ENCODE measurements at places on chromosomes 6 and 20.
A peak's percentile ranks its signal among the peaks of the same experiment; 100 is the strongest.

GRCh38 chr6:49646130-49646824, 9.6 kb upstream of the RHAG start:
- DNase-seq: no peak

- DNase-seq: no peak
These were observed 295.6 kb downstream of the GRIK2 start for GRCh38 chr6:101689156-101689555.

DNA sequence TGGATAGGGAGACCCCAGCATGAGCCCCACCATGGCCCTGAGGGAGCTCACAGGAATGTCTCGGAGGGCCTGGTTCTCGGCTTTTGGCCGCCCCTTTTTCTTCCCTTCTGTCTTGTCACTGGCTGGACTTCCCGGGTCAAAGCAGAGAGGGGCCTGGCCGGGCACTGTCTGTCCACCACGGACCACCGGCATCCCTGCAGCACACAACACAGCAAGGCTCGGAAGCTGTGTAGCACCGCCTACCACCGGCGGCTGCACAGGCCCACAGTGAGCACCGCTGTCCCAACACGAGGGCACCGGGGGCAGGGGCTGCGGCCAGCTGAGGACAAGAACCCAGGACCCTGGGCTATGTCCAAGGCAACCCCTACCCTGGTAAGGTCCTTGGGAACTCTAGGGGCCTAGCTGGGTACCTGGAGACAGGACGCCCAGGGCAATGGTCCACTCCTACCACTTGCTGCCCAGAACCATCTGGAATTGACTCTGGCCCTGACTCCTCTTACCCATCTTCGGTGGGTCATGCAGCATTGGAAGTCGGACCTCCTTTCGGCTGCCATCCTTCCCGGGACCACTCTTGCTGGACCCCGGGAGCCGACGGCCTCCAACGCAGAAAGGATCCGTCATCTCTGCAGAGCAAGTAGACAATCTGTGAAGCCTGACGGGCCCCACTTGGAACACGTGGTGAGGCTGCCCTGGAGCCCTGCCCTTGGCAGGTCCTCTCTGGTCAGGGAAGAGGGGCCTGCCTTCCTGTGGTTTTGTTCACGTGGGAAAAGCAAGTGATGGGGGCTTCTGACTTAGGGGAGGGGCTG, 2.2 kb downstream of the ZNF512B start:
- no peak for DNase-seq

GRCh38 chr20:34536798-34537394, 20.7 kb downstream of the DYNLRB1 start:
- peak; percentile 39 for DNase-seq

DNA sequence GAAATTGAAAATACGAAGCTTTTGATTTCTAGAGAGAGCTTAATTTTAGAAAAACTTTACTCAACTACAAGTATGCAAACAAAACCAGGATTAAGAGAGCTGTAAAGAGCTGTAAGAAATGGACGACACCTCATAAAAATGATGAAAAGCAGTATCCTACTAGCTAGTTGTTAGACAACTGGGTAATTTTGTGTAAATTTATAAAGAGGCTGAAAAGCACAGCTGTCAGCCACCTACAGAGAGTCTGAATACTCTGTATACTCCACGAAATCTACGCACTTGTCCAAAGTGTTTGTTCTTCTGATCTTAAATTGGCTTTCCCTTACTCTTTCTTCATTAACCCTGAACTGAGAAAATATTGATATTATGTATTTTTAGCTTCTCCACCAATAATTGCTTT, 808.4 kb upstream of the EPHA7 start:
- DNase-seq: no peak

DNA sequence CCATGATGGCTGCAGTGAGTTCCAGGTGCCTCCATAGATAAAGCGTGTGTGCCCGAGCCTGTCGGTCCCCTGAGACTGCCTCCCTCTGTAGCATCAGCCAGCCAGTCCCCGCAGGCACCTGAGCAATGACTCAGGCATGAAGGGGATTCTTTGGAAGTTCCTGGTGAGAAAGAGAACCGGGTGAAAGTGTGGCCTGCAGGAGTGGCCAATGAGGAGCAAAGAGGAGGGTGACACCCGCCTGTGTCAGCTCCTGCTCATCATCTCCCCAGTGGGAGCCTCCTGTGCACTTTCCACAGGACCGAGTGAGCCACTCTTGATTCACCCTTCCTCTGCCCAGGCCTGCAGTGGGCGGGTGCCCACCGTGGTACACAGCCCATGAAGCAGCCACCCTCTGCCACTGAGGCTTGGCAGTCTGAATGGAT, 71.2 kb upstream of the PTPN1 start:
- peak; percentile 47 for DNase-seq

DNA sequence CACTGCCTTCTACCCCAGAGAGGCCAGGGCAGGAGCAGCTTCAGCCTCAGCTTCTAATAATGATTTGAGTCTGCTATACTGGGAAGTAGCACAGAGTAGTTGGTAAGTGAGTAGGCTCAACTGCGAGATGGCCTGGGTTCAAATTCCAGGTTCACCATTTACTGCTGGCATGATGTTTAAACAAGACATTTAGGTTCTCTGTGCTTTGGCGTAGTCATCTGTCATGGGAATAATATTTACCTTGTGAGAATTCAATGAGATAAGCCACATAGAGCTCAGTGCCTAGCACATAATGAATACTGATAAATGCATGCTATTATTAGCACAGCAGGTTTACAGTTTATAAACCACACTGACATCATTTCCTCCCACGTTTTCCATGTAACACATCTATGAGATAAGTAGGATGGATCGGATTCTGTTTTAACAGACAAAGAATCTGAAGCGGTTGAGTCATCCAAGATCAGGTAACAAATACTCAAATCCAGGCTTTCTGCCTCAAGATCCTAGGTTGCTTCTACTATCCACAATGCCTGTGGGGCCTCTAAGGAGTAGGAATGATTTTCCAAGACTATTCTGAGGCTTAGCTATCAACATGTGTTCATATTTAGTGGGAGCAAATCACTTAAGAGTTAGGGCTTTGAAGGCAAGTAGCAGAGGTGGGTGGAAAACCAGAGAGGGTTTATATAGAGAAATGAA, 72.9 kb upstream of the DTNBP1 start:
- no peak for DNase-seq

GRCh38 chr6:75363304-75363703, 78.7 kb upstream of the TMEM30A start:
- no peak for DNase-seq

- peak; percentile 96 for DNase-seq
These were observed 1.5 kb downstream of the BRD2 start for GRCh38 chr6:32969685-32970412.

DNA sequence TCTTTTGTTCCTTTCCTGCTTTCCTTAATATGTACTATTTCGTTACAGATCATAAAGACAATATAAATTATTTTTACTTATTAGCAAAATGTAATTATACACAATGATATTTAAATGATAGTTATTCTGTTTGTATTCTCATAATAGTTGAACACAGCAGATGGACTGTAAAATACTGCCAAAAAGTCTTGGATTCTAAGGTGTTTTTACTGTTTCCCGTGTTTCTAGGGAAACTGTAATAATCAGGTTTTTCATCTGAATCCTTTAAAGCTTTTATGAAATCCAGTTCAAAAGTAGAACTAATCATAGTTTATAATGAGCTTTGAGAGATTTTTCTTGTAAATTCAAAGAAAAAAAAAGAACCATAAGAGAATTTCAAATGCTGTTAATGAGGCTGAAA, 148.4 kb downstream of the GRIK2 start:
- no peak for DNase-seq

GRCh38 chr6:166745801-166746668, 119.0 kb upstream of the RPS6KA2 start:
- no peak for DNase-seq

DNA sequence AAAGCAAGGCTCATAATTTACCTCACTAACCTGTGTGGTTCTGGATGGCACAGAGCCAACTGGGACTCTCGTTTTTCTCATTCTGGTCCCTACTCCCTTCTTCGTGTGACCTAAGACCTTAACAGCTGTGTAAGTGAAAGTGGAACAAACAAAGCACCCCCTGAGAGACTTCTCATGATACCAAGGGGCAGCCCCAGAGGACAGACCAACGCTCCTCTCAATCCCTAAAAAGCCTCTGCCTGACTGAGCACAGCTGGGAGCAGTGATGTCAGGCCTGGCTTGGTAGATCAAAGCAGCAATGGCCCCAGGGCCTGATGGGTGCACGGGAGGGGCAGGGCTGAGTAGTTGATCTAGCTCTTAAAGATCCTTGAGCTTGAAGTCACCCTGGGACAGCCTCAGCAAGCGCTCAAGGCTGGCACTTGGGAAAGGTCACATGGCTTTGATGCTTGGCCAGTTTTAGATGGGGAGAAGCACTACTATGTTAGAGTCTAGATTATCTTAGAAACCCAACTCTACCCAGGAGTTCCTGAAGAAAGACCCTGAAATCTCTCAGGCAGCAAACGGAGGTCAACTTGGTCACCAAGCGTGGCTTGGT, 16.2 kb upstream of the TGM2 start:
- DNase-seq: no peak
